Activated CD8-positive, alpha-beta memory T cell treated with anti-CD3 and anti-CD28 coated beads for 24 hours (primary cell): ENCODE measurements at places on chromosomes 4 and X.

GRCh38 chr4:14877246-14878225, 124.7 kb upstream of the CPEB2 start:
- no peak for DNase-seq

DNA sequence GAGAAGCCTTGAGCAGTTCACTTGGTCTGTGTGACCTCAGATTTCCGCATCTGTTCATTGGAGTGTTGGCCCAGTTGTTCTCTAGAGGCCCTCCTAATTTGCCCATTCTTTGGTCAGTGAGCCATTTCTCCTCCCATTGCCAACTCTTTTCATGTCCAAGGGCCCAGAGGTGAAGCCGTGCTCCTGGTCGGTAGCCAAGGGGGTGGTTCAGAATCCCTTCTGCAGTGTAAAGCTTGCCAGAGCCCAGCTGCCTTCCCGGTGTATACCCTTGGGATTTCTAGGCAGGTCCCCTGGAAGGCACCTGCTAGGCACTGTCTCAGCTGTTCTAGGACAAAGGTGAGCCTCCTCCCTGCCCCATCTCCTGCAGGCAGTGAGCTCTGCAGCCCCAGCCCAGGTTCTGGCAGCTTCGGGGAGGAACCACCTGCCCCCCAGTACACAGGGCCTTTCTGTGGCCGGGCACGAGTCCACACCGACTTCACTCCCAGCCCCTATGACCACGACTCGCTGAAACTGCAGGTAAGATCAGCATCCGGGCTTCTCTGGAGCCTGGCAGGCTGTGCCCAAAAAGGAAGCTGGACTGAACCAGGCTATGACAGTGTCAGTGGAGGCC, 12.3 kb downstream of the SASH3 start:
- peak; percentile 50 for DNase-seq

DNA sequence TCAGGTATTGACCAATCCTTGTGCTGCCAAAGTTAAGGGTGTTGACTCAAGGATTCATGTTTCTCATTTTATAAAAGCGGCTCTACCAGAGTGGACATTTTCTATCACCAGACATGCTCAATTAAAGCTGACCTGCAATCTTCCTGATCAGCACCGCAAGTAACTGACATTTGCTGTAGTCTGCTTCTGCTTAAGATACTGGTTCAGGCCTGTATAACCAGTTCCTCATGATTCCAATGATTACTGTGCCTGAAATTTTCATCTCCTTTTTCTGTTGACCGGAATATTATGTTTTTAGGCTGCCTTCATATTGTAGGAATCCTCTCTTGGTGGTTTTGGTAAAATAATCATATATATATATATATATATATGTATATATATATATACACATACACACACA, 160.2 kb upstream of the SPIN4 start:
- DNase-seq = no peak

- no peak for DNase-seq
Measured at GRCh38 chrX:39047174-39047573, 245.9 kb downstream of the MID1IP1 start.

GRCh38 chr4:140466146-140466545, 31.9 kb downstream of the MGAT4D start:
- no peak for DNase-seq

- no peak for DNase-seq
Measured at GRCh38 chr4:129515356-129515755, 419.4 kb downstream of the C4orf33 start.

- DNase-seq = no peak
Measured at GRCh38 chrX:21166272-21166982, 207.8 kb upstream of the CNKSR2 start.

DNA sequence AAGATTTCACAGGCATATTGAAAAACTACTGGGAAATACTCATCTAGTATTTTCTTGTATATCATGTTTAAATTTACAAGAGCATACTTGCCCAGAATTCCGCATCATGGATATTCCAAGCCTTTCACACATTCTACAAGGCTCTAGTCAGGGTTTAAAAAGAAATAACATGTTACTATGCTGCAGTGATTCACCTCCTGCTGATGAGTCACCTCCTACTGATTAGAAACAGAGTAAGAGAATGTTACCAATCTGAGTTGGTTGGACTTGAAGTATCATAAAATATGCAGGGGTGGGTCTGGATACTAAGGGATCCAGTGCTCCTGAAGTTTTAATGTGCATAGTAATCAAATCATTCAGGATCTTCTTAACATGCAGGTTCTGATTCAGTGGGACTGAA, 192.0 kb upstream of the ANK2 start:
- DNase-seq = no peak

DNA sequence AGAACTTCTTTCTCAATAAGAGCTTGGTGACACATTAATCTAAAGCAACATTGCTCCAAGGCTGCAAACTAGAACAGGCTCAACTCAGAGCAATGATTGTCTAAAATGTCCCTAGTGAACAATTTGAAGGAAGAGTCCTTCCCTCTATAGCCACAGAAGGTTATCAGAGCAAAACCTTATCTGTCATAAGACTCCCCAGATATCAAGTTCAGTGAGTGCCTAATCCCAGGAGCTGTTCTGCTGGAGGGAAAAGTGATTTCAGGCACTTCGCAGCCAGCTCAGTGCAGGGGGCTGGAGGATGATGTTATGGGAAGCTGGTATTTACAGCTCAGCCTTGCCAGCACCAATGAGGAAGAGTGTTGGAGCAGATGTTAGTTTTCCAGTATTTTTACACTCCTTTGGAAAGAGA, 497.5 kb downstream of the INPP4B start:
- no peak for DNase-seq

GRCh38 chrX:24131476-24131875, 18.1 kb upstream of the ZFX start:
- DNase-seq = no peak

GRCh38 chrX:24207826-24208225, 58.3 kb downstream of the ZFX start:
- no peak for DNase-seq

- DNase-seq = no peak
Measured at GRCh38 chr4:112968451-112969159, 80.8 kb upstream of the ANK2 start.

DNA sequence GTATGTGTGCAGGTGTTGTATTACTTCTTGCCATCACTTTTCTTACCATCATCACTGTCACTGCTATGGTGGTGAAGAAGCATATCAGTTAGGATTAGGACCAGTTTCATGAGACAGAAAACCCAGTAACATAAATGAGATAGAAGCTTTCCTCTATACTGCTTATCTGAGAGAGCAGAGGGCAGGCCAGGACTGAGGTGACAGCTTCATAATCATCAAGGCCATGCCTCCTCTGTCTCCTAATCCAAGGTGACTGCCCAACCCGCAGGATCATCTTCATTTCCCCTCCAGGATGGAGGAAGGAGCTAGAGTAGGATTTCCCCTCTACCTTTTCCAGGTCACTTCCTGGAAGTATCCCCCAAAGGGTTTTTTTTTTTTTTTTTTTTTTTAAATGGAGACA, 35.4 kb downstream of the TMEM131L start:
- DNase-seq = no peak

DNA sequence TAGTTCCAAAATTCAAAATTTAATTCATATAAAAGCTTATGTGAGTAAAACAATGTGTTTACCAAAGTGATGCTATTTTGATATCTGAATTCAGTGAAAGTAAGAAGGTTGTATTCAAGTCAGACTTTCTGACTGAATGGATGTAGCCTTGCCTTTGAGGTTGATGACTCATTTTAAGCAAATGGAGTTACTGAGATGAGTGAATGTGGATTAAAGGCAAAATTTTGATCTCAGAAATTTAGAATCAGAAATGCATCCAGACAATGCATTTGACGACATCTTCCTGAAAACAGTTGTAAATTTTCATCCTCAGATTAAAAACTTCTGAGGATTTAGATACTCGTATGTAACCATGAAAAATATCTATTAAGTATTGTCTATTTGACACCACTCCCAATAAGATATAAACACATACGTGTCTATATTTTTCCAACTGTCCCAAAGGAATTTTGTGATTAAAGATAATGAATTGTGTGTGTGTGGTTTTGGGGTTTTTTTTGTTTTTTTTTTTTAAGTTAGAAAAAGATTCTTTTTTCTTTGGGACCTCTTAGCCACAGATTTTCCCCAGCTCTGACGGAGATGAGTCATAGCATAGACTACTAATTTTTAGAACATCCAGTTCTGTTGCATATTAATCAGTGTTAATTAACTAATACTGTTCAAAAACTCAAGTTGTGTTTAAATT, 34.4 kb downstream of the NFKB1 start:
- no peak for DNase-seq

- no peak for DNase-seq
Measured at GRCh38 chr4:45442466-45442865, 681.4 kb downstream of the GABRG1 start.

- no peak for DNase-seq
Measured at GRCh38 chrX:97039363-97040029, 155.8 kb downstream of the RPA4 start.

DNA sequence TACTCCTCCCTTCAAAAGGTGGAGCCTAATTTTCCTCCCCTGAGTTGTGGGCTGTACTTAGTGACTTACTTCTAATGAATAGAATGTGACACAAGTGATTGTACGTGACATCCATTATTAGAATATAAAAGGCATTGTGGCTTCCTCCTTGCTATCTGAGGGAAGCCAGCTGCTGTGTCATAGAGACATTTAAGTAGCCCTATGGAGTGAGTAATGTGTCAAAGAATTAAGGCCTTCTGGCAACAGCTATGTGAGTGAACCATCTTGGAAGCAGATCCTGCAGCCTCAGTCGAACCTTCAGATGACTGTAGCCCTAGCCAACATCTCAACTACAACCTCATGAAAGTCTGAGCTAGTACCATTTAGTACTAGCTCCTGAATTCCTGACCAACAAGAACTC, 76.1 kb downstream of the BCOR start:
- DNase-seq = no peak
